ENCODE measurements at places on chromosomes 3 and 15.
A peak's percentile ranks its signal among the peaks of the same experiment; 100 is the strongest.

GRCh38 chr3:15253023-15253697 lies 47.1 kb downstream of the CAPN7 start:
- no peak for DNase-seq

GRCh38 chr15:63565536-63566186 lies 31.5 kb upstream of the FBXL22 start:
- no peak for DNase-seq

GRCh38 chr3:138547342-138547975 lies 46.6 kb downstream of the CEP70 start:
- DNase-seq, result no peak

GRCh38 chr3:152444029-152444641 lies 175.4 kb downstream of the MBNL1 start:
- DNase-seq, result peak; percentile 67

DNA sequence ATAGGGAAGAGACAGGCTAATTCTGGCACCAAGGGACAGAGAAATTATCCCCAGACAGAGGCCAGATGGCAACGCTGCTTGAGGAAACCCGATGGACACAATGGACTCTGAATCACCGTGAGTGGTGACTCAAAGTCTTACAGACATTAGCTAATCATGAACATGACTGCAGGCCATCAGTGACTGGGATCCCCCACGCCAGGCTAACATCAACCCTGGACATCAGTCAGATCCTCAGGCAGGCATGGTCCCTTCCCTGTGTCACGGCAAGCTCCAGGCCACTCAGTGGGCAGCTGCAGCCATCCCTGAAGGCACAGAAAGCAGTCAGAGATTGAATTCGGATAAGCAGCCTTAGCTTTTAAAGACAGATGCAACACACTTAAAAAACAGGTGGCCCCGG lies 23.8 kb upstream of the OXTR start:
- DNase-seq, result no peak

DNA sequence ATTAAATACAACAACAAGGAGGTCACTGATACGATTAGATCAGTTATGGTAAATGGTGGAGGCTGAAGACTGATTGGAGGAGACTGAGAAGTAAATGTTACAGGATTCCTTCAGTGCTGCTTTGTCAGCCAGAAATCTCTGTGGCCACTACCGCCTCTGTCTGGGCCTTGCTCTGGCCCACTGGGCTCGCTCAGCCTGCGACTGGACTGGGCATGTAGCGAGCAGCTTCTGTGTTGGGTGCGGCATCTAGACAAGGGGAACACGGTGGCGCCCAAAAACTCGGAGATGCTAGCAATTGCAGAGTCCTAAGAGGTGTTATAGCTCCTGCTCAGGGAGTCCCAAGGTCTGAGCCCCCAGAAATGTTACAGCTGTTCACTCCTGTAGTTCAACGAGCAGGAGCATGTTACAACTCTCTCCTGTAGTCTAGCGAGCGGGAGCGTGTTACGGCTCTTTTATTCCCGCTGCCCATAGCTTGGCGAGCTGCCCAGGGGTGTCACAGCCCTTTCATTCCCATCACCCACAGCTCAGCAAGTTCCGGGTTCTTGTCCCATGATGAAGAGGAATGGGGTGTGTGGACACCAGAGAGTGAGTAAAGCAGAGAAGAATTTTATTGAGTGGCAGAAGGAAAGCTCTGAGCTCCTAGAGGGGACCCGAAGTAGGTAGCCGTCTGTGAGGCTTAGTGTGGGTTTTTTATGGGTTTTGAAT lies 24.7 kb downstream of the SLC15A2 start:
- DNase-seq, result no peak

GRCh38 chr15:68209272-68209671 lies 4.1 kb upstream of the CALML4 start:
- DNase-seq, result no peak

- no peak for DNase-seq
Measured at GRCh38 chr3:157447026-157447694, 10.5 kb downstream of the PTX3 start.

GRCh38 chr15:29039466-29040369 lies 153.9 kb downstream of the APBA2 start:
- peak; percentile 46 for DNase-seq

- no peak for DNase-seq
Measured at GRCh38 chr3:38376098-38376816, 29.7 kb downstream of the XYLB start.

GRCh38 chr3:32280262-32280910 lies 41.9 kb downstream of the CMTM8 start:
- DNase-seq, result no peak

GRCh38 chr3:31802981-31803740 lies 177.9 kb downstream of the OSBPL10 start:
- DNase-seq, result peak; percentile 56

- DNase-seq, result no peak
Measured at GRCh38 chr3:129343643-129344360, 65.1 kb downstream of the HMCES start.

DNA sequence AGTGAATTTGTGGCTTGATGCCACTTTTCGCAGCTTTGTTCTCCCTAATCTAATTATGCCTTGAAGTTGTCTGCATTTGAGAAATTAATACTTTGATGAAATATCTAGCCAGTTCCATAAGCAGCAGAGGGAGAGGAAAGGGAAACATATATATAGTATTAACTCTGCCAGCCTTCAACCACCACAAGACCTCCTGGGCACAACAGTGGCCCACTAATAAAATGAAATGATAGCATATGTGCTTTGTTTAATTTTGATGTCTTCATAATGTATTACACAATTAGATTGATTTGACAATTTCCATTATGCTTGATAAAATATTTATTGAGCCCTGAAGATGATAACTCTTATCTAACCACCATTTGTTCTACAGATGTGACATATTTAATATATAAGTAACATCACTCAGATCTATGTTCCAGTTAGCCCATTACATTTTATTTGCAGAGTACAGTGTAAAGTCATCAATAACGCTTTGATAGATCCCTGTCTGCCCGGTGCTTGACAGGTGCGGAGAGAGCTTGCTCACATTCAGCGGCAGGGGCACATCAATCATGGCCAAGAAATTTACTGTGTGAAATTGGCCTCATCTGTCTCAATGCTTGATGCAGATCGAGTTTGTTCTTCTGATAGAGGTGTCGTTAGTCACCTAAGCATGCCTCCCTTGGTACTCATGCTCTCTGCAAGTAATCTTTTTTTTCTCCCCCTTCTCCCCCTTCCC lies 187.4 kb downstream of the MECOM start:
- DNase-seq, result no peak

DNA sequence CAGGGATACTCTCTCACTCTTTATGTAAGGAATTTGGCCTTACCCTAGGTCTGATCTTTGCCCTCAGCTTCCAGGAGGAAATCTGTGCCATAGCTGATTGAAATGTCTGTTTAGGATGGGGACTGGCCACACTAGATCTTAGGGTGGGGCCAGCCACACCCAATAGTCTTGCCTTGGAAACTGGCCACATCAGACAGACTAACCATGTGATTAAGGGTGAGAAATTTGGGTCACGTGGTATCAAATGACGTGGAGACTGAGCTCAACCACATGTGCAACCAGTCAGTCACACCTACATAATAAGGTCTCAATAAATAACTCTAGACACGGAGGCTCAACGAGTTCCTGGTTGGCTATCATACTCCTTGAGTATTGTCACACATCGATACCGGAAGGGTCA lies 113.5 kb downstream of the CNTN3 start:
- no peak for DNase-seq

GRCh38 chr3:12661926-12662592 lies 1.9 kb downstream of the RAF1 start:
- DNase-seq, result no peak

DNA sequence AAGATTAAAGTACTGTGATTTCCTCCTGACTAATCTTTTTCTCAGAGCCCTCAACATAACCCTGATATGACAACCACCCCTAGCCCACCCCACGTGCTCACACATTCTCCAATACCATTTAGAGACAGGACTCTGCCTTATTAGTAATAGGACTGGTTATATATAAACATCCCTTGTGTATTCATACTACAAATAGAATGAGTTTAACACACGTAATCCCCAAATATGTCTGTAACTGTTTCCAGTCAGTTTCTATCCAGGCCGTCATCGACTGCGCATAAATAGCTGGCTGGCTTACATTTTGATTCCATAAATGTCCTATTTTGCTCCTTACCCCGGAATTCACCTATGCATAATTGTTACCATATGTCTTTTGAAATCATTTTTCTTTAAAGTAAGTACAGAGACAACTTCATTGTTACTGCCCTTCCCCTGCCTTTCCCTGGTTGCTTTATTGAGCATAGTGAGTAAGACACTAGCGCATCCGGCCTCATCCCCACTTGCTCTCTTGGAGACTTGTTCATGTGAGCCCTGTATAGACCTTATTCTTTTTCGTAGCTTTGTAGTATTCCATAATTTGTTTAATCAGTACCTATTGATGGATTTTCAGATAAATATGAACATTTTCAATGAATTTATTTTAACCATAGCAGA lies 3.5 kb upstream of the P2RY14 start:
- DNase-seq, result no peak

- DNase-seq, result no peak
Measured at GRCh38 chr15:74386496-74387140, 19.2 kb upstream of the CYP11A1 start.

DNA sequence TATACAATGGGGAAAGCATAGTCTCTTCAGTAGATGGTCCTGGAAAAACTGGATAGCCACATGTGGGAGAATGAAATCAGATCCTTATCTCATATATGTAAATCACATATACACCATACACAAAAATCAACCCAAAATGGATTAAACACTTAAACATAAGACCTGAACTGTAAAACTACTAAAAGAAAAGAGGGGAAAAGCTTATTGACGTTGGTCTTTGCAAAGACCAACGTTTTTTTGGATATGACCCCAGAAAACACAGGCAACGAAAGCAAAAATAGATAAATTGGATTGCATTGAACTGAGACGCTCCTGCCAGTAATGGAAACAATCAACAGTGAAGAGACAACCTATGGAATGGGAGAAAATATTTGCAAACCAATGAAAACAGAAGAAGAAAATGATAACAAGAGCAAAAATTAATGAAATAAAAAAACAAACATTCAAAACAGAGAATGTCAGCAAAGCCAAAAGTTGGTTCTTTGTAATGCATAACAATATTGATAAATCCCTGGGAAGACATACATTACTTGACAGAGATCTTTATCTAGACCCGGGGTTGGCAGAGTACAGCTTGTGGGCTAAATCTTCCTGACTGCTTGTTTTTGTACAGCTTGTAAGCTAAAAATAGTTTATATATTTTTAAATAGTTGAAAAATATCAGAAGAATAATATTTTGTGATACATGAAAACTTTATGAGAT lies 86.9 kb downstream of the NEO1 start:
- DNase-seq, result no peak

GRCh38 chr3:187623285-187623814 lies 46.8 kb downstream of the SST start:
- no peak for DNase-seq

- DNase-seq, result peak; percentile 14
Measured at GRCh38 chr15:28998511-28998910, 112.7 kb downstream of the APBA2 start.

- DNase-seq, result no peak
Measured at GRCh38 chr3:196697270-196697669, 14.8 kb downstream of the CEP19 start.

GRCh38 chr15:94314639-94315038 lies 83.3 kb downstream of the MCTP2 start:
- DNase-seq, result no peak

DNA sequence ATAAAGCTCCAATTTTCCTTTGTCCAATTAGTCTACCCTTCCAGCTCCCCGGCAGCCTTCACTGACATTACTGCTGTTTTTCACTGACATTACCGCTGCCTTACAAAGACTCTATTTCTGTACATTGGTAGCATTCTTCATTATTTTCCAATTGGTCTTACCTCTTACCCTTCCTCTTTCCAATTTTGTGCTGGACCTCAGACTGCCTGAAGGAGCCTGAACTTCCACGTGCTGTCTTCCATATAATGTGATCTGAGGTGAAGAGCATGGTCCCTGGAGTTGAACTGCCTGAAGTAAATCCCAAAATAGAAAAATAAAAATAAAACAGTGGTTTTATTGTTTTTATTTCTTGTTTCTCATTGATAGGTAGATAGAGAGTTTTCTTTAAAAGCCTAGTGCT lies 9.2 kb upstream of the TNIK start:
- no peak for DNase-seq

- DNase-seq, result no peak
Measured at GRCh38 chr3:32413845-32414521, 22.3 kb downstream of the CMTM7 start.

GRCh38 chr3:151382671-151383070 lies 1.9 kb downstream of the P2RY12 start:
- peak; percentile 12 for DNase-seq

GRCh38 chr3:59286791-59287531 lies 237.1 kb upstream of the CFAP20DC start:
- peak; percentile 6 for DNase-seq

GRCh38 chr15:38253351-38253781 lies 730 bp downstream of the SPRED1 start:
- peak; percentile 3 for DNase-seq

- DNase-seq, result no peak
Measured at GRCh38 chr15:74858369-74858740, 14.8 kb downstream of the SCAMP2 start.

- DNase-seq, result no peak
Measured at GRCh38 chr3:130906374-130906995, 12.6 kb downstream of the ATP2C1 start.

- no peak for DNase-seq
Measured at GRCh38 chr15:81303244-81304225, 20.4 kb downstream of the STARD5 start.

GRCh38 chr15:31329640-31330010 lies 3.0 kb downstream of the KLF13 start:
- DNase-seq, result no peak

- no peak for DNase-seq
Measured at GRCh38 chr3:63353383-63353782, 75.3 kb downstream of the SYNPR start.

- DNase-seq, result no peak
Measured at GRCh38 chr15:73744293-73744692, 8.9 kb downstream of the INSYN1 start.

DNA sequence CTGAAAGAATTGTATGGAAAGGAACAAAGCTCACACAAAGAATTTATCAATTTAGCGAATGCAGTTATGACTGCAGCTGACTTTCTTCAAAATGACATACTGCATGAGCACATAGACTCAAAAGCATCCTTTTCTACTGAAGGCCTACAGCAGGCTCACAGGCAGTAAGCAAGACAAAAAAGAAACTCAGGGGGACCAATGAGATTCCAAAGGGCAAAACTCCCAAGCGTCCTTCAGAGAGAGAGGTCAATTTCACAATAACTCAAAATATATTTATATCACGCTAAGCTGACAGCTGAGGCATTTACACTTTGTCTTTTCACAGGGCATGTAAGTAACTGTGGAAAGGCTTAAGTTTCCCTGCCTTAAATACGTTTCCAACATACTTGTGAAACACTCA lies 427.9 kb upstream of the RASGRP1 start:
- DNase-seq, result no peak

DNA sequence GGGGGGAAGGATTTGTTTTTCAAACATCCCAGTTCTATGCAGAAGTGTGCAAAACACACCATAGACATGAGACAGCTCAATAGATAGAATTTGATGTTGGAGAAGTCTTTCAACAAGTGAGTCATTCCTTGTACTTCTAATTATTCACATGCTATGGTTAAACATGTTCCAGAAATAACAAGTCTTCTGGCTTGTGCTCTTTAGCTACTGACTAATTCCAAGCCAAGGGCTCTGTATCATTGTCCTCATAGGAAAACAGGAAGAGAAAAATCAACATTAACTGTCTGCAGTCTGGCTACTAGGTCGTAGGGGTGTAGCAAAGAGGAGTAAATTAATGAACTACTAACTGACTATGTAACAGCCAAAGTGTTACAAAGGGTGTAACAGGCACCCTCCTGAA lies 25.8 kb downstream of the LDHAL6B start:
- DNase-seq, result no peak

GRCh38 chr3:141331377-141332318 lies 36.7 kb upstream of the ZBTB38 start:
- DNase-seq, result peak; percentile 71

All from GM12865 (cell line).